ENCODE measurements at places on chromosomes 1 and 21.
A peak's percentile ranks its signal among the peaks of the same experiment; 100 is the strongest.

DNA sequence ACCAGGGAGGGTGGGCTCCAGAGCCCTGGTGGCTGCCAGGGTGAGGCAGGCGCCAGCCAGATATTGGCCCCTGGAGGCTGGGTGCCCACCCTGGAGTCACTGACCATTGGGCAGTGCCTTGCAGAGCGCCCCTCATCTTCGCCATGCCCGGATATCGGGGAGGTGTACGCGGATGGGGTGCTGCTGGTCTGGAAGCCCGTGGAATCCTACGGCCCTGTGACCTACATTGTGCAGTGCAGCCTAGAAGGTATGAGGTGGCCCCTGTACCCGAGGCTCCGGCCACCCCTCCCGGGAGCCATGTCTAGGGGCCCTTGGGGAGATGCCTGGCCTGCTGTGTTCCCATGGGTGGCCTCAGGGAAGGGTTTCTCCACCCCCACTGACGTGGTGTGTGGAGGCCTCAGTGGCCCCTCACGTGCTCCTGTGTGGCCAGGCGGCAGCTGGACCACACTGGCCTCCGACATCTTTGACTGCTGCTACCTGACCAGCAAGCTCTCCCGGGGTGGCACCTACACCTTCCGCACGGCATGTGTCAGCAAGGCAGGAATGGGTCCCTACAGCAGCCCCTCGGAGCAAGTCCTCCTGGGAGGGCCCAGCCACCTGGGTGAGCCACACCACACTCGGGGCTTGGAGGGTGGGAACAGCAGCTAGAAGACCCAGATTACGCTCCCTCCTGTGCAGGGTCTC is 30.9 kb downstream of the TRIM11 start:
- no peak for DNase-seq

GRCh38 chr1:72285074-72285425 is 2.7 kb upstream of the NEGR1 start:
- DNase-seq: no peak

GRCh38 chr1:172241540-172241939 is 178.9 kb upstream of the C1orf105 start:
- DNase-seq: no peak

DNA sequence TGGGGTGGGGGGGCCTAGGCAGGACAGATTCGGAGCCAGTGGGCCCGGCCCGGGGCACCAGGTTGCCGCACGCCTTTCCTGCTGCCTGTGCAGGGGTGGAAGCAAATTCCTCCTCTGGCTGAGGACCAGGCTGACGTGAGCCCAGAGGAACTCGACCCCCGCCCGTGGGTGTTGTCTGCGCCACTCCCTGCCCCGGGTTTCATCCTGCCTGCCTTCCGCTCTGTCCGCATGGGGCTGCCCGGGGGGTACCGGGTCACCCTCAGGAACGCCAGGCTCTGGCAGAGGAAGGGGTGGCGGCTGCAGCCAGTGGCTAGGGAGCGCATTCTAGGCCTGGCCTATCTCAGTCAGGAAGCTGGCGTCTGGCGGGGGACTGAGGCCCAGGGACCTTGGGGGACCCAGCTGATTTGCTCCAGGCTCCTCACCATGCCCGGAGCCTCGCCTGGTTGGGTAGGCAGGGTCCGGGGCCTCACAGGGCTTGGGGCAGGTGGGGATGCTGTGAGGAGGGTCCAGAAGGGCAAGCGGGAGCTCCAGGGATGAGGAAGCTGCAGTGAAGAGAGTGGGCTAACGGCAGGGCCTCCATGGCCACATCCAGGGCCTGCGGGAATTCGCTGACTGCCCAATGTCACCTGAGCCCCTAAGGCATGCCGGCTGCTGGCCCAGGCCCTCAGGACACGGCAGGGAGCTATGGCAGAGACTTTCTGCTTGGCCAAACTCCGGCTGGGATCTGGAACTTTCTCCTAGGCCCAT is 2.4 kb upstream of the IBA57 start:
- DNase-seq: peak; percentile 57

- DNase-seq: no peak
Measured at GRCh38 chr1:245437369-245438062, 282.7 kb downstream of the KIF26B start.

DNA sequence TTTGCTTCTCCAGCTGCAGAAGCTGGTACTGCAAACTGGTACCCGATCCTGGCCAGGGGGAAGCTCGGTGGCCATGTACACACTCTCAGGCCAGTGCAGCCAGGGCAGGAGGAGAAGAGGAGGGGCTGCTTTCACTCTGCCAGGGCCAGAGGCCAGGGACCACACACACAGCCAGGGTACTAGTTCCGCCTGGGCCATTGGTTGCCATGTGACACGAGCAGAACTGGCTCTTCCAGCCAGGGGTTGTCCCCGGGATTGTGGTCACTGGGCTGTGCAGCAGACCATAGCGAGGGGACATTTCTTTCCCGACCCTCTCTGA is 3.7 kb upstream of the SHISAL2A start:
- DNase-seq: no peak

DNA sequence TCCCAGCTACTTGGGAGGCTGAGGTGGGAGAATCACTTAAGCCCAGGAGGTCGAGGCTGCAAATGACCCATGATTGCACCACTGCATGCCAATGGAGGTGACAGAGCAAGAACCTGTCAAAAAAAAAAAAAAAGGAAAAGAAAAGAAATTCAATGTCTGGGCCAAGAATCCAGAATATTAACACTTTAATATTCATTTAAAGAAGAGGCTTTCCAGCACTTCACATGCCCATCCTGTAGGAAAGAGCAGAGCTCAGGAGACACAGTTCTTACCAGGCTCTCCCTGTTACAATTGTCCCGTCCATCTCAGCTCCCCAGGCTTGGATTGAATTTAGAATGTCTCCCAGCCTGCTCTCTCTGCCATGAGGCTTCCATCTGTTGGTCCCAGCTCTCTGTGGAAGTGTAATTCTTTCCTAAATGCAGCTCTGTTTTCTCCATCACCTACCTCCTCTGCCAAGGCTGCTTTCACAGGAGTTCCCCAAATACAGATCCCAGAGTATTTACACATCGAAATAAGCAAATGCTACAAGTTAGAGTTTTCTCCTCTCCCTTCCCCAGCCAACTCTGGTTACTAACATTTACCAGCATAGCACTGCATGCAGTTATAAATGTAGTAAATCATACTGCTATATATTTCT is 116.6 kb upstream of the CDC42BPA start:
- no peak for DNase-seq

DNA sequence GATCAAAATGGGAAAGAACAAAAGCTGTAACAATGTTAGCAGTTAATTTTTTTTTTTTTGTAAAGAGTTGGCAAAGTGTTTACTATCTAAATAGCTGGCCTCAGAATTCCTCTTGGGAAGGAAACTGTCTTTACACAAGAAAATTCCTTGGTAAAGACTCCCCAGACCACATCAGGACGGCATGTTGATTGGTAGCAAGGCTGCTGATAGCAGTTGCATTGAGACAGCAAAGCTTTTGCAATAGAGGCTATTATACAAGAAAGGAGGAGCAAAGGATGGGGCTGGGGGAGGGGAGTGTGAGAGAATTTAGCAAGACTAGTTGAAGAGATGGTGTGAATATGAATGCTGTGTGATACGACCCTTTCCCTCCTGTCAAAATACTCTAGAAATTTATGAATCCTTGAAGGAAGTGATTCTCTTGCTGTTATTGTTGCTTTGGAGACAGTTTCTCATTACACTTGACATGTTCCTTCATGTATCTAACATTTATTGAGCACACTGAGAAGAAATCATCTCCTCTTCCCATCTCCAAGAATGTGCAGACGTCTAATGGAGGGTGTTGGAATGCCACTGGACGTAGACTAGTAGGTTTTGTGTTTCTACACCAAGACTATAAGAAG is 355.6 kb downstream of the SIPA1L2 start:
- no peak for DNase-seq

DNA sequence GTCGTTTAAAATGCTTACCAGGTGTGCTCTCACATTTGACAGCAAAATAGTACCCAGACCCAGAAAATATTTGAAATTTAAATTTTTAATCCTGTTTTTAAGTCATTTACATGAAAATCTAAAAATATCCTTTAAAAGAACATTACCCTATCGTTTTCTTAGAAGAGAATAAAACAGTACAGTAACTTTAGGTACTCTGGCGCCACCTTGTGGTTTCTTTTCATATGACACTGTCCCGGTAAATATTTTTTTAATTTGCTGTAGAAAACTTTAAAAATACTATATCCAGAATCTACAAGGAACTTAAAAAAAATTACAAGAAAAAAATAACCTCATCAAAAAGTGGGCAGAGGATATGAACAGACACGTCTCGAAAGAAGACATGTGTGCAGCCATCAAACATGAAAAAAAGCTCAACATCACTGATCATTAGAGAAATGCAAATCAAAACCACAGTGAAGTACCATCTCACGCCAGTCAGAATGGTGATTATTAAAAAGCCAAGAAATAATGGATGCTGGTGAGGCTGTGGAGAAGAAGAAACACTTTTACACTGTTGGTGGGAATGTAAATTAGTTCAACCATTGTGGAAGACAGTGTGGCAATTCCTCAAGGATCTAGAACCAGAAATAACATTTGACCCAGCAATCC is 129.2 kb downstream of the RGS21 start:
- DNase-seq: peak; percentile 35

All from SW480 (cell line).